Kidney (tissue), 22 donors: ENCODE measurements at places on chromosomes 5 and 9. TPM values are rescaled to one million over a fixed set of nuclear protein-coding genes. Genes with fewer than 3 reads are reported as not detected.

- DNase-seq, result no peak
Observed at GRCh38 chr5:135382106-135382790, 16.8 kb downstream of the MACROH2A1 start.

DNA sequence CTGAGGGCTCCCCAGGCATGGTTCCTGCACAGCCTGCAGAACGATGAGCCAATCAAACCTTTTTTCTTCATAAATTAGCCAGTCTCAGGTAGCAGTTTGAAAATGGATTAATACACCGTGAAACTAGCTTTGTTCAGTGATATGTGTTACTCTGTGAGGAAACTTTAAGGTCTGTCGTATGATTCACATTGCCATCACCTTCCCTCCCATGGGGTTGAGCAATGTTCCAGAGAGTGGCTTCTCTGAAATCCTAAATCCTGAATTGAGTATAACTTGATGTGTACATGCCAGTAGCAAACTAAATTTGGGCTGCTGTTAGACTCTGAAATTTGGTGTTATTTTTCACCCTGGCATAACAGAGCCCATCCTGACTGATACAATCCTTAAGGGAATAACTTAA, 866.4 kb upstream of the C9orf72 start:
- no peak for DNase-seq

DNA sequence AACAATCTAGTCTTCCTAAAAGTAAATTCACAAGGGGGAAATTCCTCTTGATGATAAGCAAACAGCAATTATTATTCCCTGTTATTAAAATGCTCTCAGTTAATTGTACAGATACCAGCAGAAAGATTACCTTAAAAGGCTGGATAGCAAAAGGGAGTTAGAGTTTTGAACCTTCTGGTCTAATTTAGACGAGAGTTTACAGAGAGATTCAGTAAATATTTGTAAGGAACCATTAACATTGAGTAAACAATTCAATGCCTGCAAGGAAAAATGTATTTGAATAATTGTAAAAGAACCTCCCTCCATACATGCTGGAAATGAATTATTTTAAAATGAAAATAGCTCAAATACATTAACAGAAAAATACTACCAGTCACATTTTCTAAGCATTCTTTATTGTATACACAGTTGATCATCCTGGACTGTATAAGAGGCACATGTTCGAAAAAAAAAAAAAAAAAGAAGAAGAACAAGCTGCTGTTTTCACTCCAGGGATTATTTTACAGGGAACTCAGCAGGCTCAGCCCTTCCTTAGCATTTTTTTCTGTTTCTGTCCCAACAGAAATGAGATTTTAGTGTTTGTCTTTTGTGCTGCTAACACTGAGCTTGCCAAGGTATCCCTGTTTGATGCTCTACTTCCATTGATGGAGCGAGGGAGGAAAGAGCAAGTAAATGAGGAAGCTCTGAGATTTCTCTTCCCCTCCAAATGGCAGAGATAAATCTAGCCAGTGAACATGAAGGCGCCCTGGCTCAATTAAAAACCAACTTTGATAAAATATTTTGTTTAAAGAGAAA, 141.1 kb downstream of the ENC1 start:
- DNase-seq, result peak; percentile 41

The AHRR gene
- 1.7 TPM for total RNA-seq

GRCh38 chr5:73418244-73418691, 30.3 kb downstream of the FOXD1 start:
- no peak for DNase-seq

The INPP5E gene
- total RNA-seq, result 14.0 TPM
